ENCODE measurements at places on chromosomes 1 and 21.

DNA sequence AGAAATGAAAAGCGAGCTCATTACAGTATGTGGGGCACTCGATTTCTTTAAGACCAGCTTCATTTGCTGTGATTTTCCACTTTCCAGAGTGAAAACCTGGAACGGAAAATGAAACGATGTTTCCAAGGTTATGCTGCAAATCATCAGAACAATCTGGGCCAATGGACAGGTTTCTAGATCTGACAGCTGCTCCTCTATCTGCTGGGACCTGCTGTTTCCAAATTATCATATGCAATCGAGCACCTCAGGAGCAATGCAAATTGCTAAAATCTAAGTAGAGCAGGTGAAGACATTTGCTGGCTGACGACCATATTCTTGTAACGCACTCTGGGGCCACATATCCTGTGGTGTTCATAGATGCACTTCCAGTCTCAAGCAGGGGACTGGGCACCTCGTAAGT, 39.7 kb upstream of the TIAM1 start:
- DNase-seq, result no peak

DNA sequence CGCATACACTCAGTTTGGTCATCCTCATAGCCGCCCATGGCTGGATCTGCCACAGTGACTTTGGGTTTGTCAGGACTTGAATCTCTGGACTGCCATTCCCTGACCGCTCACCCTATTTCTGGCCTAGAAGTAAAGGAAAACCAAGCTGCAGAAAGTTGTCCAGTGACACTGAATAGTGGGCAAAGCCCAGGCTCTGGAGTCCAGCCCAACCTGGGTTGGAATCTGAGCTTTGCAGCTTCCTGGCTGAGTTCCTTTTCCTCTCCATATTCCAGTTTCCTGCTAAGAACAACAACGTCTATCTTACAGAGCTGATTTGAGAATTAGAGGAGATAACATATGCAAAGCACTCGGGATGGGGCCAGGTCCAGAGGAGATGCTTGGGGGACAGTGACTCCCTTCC, 15.6 kb upstream of the EIF4G3 start:
- DNase-seq, result no peak

DNA sequence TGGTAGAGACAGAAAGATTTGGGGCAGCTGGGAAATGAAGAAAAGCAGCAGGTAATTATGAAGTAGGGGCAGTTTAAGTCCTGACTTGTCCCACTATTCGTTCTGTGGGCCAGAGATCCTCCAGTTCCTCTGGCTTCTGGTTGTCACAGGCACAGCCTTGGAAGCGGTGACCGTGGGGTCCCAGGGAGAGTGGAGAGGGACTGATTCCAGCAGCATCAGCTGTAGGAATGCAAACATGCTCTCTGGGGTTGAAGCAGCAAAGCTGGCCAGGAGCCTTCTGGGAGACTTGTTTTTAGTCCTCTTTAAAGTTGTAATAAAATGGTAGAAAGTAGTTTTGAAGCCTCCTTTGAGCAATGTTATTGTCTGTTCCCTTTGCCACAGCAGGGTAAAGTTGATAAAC, 488.0 kb downstream of the LMO4 start:
- no peak for DNase-seq

GRCh38 chr1:55932402-55932801, 647.0 kb downstream of the PLPP3 start:
- DNase-seq, result no peak

- DNase-seq, result peak; percentile 62
Measured at GRCh38 chr1:119870917-119871596, 25.3 kb downstream of the ADAM30 start.

GRCh38 chr1:116325104-116325503, 47.9 kb upstream of the ATP1A1 start:
- no peak for DNase-seq

DNA sequence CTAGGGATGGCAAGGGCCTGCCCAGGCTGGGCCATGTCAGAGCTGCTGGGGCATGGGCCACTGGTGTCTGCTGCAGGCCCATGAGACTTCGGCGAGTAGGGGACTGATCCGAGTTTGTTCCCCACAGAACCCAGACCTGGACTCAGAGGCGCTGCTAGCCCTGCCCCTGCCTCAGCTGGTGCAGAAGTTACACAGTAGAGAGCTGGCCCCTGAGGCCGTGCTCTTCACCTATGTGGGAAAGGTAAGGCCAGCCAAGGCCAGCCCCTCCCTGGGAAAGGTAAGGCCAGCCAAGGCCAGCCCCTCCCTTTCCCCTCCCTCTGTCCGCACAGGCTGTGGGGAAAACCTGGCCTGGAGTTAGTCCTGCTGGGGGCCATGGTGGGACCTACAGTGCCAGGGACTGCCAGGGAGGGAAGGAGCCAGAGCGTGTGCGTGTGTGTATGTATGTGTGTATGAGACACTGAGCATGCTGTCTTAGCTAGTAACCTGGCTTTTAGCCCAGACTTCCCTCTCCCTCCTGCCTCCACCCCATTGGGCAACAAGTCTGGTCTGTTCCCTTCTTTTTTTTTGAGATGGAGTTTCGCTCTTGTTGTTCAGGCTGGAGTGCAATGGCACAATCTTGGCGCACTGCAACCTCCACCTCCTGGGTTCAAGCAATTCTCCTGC, 8.0 kb downstream of the FAAH start:
- no peak for DNase-seq

GRCh38 chr1:91806769-91807700, 78.9 kb downstream of the TGFBR3 start:
- DNase-seq, result no peak

- no peak for DNase-seq
Measured at GRCh38 chr1:109091078-109091838, 694 bp downstream of the TMEM167B start.

GRCh38 chr1:216175714-216176113, 247.5 kb downstream of the USH2A start:
- DNase-seq, result no peak

GRCh38 chr1:15039901-15040300, 113.6 kb upstream of the TMEM51 start:
- no peak for DNase-seq

DNA sequence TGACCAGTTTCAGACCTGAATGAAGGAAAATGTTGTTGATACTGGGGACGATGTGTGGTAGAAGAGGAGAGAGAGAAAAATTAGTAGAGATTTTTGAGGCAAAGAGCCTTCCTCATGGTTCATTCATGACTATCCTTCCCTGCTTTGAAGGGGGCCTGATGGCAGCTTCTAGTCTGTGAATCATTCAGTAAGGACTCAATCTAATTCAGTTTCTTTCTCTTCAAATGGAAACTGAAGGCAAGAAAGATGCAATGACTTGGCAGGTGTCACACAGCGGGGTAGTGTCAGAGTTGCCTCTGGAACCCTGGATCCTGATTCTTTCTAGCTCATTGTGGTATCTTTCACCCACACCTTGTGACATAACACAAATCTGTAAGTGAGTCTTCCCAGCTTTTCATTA, 14.9 kb upstream of the CD5L start:
- DNase-seq, result no peak

- DNase-seq, result no peak
Measured at GRCh38 chr21:38356883-38357625, 100.3 kb downstream of the KCNJ15 start.

- DNase-seq, result no peak
Measured at GRCh38 chr1:71817028-71817427, 465.3 kb downstream of the NEGR1 start.

DNA sequence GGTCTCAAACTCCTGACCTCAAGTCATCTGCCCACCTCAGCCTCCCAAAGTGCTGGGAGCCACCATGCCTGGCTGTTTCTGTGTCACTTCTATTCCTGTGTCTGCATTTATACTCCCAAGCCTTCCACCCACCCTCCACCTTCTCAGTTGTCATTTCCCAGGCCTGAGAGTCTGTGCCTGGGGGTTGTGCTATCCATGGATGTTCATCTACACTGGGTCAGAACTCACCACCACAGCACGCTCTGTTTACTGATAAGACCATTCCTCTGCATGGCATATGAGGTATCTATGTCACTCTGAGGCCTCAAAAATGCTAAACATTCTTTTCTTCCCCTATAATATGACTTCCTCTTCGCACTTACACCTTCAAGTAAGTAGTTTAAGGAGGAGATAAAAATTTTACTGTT, 6.1 kb downstream of the NENF start:
- DNase-seq, result no peak

DNA sequence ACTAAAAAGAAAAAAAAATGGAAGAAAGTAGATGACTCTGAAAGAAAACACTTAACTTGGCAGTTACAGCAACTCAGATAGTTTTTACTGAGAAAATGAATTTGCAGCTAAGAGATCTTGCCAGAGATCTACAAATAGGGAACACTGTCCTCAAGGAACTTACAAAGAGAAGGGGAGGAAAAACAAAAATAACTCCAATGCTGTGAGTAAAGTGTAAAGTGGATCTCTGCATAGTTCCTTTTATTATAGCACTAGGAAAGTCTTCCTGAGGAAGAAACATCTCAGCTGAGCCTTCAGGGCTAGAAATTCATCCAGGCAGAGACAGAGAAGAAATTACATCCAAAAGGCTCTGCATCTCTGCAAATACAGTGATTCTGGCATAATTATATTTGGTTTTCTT, 3.9 kb downstream of the CD1B start:
- no peak for DNase-seq

- DNase-seq, result no peak
Measured at GRCh38 chr21:15421441-15421881, 308.3 kb upstream of the USP25 start.

GRCh38 chr1:90711696-90712095, 5.4 kb downstream of the BARHL2 start:
- no peak for DNase-seq

DNA sequence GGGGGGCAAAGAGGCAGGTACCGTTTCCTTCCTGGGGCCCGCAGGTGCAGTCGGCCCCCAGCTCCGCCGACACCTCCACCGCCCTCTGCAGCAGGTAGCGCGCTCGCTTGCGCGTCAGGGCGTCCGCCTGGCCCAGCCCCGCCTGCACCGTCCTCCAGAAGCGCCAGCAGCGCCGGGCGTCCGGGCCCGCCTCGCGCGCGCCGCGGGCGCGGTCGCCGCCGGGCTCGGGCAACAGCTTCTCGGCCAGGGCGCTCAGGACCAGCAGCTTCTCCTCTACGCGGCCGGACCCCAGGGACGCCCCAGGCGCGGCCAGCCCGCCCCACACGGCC, 863 bp downstream of the TARBP1 start:
- DNase-seq, result peak; percentile 79

DNA sequence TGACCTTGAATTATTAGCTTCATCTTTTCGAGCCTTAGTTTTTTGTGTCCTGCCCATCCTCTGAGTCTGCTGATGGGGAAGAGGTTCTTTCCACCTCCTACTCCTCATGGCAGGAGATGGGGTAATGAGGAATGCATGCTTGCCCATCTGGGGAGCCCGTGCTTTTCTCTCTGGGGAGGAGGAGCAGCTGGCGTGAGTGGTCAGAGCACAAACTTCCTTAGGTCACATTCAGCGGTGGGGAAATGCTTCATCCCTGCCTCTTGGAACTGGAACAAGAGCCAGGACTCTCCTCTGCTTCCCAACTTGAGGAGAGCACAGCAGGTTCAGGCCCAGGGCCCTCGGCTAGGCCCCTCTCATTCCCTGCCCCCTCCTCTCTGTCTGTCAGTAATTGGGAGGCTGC, 155.0 kb downstream of the PCNX2 start:
- no peak for DNase-seq
